NCI-H460 (cell line): ENCODE measurements at places on chromosomes 3 and 15. TPM values are rescaled to one million over a fixed set of nuclear protein-coding genes. Genes with fewer than 3 reads are reported as not detected.

DNA sequence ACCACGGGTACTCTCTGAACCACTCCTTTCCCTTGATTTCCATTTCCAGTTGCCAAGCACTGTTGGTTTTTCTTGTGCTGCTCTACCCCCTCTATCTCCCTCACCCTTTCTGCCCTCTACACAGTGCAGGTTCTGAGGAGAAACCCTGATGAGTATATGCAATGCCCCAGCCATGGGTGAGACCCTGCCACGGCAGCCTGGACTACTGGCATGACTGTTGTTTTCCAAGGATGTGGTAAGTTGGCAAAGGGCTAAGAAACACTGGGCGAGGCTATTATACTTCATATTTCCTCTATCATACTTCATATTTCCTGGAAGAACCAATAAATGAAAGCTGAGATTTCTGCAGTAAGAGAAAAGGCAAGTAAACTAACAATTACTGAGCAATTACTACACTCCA is 27.9 kb downstream of the CHAC1 start:
- DNase-seq: no peak

GRCh38 chr15:69384626-69385598 is 29.2 kb upstream of the KIF23 start:
- no peak for DNase-seq

DNA sequence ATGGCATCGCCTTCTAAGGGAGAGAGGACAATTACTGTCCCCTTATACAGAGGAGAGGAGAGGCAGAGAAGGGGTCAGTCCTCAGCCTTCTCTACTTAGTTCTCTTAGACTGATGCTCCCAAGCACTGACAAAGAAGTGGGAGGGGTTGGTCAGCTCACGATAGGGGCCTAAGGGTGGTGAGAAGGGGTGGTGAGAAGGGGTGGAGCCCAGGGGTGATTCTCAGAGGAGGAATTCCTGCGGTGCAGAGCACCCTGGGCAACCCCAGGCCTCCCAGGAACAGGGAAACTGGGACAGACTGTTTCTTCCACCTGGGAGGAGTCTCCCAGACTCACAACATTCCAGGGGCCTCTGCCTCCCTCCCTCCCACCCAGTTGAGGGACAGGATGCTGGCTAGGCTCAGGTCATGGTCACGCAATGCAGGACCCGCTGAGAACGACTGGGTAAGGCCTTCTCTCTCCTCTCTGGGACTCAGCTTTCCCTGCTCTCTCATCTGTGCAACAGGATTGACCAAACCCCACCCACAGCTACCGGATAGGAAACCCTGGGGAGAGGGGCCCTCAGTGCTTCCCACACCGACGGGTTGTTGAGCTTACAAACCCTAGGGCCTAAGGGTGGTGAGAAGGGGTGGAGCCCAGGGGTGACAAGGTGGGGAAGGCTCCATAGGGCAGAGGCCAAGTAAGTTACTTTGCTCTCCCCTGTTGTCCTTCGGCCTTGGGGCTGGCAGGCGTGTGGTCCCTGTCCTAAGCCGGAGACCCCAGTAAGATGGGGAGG is 1.5 kb downstream of the TPRA1 start:
- DNase-seq: no peak

GRCh38 chr15:86483936-86484335 is 404.3 kb downstream of the AGBL1 start:
- DNase-seq: no peak

POPDC2 gene
- 0.38 TPM in 1 of 2 replicates, not detected in the other for total RNA-seq

CCDC191 gene
- 1.7 and 2.2 TPM in 2 replicates for total RNA-seq
